Activated naive CD4-positive, alpha-beta T cell (primary cell): ENCODE measurements at places on chromosomes 3 and 15.

DNA sequence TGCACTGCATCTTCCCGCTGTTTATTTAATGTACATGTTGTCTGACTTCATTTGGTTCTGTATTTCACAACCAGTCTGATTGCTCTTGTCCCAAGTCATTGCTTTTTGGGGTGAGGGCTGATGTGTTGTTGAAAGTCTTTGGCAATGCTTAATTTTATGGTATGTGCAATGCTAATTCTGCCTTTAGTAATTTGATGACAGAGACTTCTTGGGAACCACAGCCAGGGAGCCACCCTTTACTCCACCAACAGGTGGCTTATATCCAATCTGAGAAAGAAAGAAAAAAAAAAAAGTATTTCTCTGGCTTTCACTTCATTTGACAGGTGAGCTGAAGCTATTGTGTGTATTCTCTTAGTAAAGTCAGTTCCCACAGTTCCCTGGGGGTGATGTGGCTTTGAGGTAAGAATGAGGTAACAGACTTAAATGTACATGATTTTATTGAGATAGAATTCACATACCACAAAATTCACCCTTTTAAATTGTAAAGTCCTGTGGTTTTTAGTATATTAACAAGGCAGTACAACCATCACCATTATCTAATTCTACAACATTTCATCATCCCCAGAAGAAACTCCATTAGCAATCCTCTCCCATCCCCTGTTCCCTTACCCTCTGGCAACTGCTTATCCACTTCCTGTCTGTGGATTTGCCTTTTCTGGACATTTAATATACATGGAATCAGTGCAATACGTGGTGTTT, 97.3 kb downstream of the SLCO3A1 start:
- no peak for DNase-seq

DNA sequence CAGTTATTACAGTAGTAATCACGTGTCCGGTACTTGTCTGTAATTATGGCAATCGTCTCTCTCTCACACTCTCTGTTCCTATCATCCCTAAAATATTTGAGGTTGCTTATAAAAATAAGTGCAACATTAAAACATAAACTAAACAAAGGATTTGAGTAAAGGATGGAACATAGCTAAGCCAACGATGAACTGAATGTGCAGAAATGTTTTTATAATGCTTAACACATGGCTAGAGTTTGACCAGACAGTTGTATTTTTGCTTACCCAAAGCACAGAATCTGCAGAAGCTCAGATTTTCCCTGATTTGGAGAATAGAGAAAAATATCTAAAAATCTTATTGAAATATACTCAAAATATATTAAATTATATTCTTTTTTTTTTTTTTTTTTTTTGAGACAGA, 1030.9 kb downstream of the NAALADL2 start:
- DNase-seq: no peak

- DNase-seq: no peak
These were observed 43.5 kb upstream of the SLC6A11 start for GRCh38 chr3:10772271-10773161.

DNA sequence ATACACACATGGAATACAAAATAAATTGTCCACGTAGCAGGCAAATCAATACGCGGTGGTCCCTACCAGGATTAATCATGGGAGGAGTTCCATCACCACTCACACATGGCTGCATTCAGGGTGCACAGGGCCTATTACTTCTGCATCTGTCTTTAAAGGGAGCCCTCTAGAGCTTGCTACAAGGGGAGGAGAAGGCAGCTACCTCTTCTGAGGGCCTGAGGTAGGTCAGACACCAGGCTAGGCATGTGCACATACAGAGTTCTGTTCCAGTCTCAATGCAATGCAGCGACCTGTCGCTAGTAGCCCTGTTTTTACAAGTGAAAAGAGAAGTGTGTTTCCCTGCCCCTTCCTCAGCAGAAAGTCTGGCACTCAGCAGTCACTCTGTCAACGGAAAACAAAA, 102.7 kb downstream of the ROBO2 start:
- DNase-seq: no peak

GRCh38 chr15:94682171-94682570, 450.8 kb downstream of the MCTP2 start:
- DNase-seq: no peak
